ENCODE measurements at places on chromosomes 5 and 9.

DNA sequence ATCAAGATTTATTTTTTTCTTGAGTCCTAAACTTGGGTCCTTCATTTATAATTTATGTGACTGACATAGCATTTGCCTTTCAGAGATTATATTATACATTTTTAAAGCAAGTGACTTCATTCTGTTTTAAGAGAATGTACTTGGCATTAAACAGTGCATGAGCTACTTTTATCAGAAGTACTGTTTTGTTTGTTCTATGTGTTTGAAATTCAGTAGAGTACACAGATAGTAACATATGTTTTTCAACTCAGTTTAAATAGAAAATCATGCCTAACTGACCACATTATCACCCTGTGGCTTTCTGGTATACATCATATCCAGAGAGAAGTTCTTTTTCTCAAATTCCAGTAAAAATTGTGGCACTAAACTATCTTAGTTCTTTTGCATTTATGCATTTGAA, 335.3 kb upstream of the CDH18 start:
- no peak for DNase-seq

GRCh38 chr9:118782790-118783463, 586.3 kb downstream of the BRINP1 start:
- DNase-seq, result no peak

GRCh38 chr9:132078699-132079356, 839 bp downstream of the MED27 start:
- no peak for DNase-seq

DNA sequence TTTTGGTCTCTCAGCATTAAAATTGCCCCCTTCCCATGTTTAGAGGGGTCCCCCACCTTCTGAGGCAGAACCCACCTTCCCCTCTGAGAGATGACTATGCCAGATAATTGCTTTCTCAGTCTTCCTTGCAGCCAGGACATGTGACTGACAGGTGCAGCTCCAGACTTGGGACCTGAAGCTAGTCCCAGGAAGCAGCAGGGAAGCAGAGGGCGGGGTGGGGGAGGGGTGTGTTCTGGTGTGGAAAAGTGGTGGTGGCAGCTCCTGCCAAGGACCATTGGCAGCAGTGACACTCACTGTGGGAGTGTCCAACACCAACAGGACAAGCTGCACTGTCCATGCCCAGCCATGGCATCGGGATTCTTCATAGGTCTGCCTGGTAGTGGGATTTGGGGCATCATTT, 2.3 kb downstream of the EIF4E1B start:
- no peak for DNase-seq

DNA sequence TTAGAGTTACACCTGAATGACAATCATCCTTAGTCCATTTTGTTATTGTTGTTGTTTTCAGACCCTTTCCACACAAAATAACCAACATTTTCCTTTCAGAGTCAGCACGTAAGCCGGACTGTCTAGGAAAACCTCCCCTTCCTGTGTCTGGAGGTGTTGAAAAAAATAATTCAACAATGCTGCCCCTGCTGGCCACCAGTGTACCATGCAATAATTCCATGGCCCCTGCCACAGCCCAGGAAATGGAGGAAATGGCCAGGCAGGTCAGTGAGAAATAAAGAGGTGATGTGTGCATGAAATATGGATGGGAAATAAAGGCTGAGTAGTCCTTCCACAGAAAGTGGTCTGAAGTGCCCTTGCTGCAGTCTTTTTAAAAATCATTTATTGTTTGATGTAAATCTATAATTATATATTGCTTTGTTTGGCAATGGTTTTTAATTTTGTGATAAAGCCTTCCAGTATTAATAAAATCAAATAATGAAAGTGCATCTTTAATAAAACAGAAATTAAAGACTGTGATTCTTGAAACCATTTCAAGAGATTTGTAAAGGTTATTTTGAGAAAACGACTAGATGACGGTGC, 152.8 kb upstream of the PAPPA start:
- no peak for DNase-seq

DNA sequence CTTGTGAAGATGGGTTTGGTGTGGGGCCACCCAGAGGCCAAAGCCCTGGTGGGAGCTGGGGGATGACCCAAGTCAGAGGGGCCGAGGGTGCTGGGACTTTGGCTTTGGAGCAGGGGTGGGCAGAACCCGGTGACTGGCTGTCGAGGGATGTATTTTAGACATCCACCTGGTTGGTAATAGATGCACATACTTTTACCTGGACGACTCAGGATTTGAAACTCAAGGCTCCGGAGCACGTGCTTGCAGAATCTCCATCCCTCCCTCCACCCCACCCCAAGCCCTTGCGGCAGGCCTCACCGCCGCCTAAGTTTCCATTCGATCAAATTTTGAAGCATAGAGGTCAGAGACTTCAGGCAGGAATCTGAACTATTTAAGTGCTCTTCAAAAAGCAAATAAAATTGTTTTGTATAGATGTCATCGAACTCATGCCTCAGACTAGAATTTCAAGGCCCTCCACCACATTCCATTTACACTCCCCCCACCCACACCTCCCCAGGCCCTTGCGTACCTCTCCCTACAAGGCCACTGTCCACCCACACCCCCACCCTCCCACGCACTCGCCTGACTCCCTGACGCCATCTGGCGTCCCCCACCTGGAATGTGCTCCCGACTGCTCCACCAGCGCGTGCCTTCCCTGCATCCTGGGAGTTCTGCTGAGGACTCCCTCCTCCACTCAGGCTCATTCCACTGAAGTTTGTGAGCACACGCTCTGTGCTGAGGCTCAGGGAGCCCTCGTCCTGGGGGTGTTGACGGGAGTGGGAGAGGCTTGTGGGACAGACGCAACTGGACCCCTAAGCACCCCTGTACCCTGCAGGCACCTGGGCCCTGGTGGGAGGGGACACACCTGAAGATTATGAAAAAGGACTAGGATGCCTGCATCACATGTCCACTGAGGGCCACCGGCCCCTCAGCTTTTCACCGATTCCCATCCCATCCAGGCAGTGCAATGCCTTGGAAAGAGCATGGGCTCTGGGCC, 56.4 kb upstream of the RPL26L1 start:
- no peak for DNase-seq

DNA sequence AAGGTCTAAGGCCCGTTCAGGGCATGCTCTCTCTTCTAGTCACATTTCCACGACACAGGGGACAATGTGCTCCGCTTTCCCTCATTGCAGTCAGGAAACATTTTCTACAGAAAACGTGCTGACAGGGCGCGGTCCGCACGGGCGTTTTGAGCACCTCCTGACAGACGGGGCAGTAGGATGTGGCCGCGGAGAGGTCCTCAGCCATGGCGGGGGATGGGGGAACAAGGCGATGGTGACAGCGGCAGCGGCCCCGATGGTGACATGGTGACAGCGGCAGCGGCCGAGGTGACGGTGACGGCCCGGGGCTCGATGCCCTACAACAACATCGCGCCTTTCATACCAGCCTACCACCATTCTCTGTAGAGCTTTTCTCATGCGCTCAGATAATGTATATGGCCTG, 4.1 kb downstream of the PLPP1 start:
- DNase-seq, result no peak

- DNase-seq, result no peak
Measured at GRCh38 chr5:120988491-120988890, 524.4 kb downstream of the PRR16 start.

- DNase-seq, result no peak
Measured at GRCh38 chr9:129482521-129483414, 138.1 kb downstream of the C9orf50 start.

- DNase-seq, result no peak
Measured at GRCh38 chr5:77697692-77698091, 59.2 kb upstream of the OTP start.

DNA sequence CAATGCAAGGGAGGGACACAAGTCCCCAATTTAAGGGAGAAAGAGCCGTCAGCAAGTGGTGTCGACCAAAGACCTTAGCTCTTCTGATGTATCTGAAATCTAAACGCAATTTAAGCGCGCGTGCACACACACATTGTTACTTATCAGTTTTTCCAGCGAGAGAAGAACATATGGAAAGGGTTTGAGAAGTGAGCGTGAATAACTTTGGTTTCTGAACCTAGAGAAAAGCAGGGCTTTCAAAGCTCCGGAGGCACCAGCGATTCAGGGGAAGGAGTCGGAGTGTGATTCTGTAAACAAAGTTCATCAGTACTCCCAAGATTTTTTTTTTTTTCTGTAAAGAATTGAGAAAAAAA, 191.8 kb downstream of the MEF2C start:
- DNase-seq, result no peak

DNA sequence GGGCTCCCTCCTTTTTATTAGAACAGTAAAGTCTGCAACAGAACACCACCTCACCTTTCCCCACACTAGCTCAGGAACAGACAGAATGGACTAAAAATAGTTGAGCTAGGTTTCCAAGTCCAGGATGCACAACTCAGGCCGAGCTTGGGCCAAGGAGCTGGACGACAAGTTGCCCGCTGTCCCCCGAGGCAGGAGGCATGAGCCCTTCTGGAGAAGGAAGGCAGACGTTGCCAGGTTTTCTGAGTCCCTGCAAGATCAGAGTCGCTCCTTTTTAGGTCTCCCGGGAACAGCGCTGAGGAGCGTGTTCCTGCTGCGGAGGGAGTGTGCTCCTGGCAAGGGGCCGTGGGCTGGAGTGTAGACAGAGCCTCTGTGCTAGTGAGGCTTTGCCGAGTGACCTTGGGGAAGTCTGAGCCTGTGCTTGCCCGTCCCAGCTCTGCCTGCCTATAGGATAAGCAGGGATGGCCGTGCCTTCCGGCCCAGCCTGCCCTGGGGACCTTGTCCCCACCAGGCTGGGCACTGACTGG, 121.6 kb downstream of the WNK2 start:
- DNase-seq, result no peak

DNA sequence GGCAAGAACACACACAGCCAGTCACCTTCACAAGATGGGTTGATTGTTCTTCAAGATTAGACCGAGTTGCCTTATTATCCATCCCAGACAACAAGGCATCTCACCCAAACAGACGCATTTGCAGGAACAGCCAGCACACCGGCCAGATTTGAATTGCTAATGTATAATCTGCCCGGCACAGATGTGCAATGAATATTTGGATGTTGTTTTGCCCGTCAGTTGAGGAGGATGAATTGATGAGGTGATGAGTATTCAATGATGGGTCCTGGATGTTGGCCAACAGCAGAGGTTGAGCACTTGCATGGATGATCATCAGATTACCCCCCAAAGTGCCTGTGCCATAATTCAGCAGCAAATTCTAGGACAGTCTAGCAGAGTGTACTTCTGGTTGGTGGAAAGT, 20.1 kb downstream of the ALG2 start:
- no peak for DNase-seq

DNA sequence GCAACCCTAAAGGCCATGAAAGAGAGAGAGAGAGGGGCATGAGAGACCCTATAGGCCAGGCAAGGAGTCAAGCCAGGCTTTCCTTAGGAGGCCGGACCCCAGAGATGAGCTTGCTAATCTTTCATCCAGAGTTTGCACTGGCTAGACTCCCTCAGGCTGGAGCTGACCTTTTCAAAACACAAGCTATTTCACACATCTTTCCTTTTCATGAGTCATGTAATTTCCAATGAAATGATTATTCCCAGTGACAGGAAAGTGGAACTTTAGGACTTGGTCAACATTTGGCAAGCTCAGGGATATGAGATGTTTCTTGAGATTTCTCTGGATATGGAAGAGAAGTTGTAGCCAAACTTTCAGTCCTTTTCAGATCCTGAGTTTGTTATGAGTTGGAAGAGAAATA, 117.7 kb downstream of the TARS1 start:
- no peak for DNase-seq

DNA sequence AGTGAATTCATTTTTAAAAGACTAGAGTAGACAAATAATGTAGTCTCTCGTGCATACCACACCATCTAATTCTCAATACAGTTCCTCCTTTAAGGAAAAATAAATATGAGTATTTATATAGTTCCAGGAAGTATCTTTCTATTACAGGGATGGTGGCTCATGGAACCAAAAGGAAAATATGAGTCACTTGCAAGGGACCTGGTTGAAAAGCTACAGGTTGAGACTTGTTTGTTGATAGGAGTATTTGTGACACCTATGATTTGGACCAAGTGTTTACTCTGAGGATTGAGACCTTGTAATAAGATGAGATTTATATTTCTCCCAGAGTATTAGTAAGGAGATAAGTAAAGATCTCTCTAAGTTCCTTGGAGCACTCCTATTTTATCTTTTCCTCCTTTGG, 67.4 kb downstream of the CDO1 start:
- no peak for DNase-seq

- no peak for DNase-seq
Measured at GRCh38 chr5:135602882-135603721, 24.3 kb upstream of the CXCL14 start.

- DNase-seq, result peak; percentile 40
Measured at GRCh38 chr9:3857673-3858072, 331.9 kb upstream of the RFX3 start.

Data from HFF-Myc (cell line).